ENCODE measurements at places on chromosomes 6 and 20.

DNA sequence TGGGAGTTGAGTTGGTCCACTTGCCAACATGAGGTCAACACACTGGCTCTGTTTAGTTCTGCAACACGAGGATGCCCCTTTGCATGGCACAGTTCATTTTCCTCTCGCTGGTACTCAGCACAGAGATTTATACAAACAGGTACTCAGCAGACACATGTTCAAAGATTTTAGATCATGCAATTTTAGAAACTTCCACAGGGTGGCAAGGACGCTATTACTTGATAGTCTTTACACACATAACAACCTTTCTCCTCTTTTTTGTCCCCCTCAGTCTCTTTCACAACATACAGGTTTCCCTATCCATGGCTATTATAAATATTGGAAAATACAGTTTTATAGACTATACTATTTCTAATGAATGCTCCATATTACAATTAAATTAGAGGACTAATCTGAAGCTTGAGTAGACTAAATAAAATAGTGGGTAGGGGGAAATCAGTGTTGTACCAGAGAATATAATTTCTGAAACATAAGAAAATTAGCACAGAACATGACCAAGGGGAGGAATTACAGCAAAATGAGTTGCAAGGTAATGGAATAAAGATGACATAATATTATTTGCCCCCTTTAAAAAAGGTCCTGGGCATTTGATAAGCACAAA is 331.8 kb upstream of the BTBD3 start:
- DNase-seq, result no peak

- peak; percentile 88 for DNase-seq
Measured at GRCh38 chr6:136791296-136792094, 782 bp downstream of the MAP3K5 start.

GRCh38 chr20:8631271-8631670 is 437.6 kb upstream of the PLCB4 start:
- no peak for DNase-seq

DNA sequence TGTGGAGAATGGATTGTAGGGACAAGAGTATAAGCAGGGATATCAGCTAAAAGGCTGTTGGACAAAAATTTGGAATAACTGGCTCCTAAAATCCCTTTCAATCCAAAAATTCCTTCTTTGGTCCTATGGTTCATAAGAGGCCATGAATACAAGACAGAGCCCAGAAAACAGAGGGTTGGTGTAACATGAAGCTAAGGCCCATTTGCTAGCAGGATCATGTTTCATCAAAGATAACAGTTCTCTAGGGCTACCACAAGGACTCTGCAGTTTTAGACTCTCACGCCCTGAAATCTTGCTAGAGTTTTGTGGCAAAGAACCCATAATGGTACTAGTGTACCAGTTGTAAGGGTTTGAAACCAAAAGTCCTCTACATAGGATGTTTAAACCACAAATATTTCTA is 327.8 kb upstream of the TBX18 start:
- DNase-seq, result no peak

DNA sequence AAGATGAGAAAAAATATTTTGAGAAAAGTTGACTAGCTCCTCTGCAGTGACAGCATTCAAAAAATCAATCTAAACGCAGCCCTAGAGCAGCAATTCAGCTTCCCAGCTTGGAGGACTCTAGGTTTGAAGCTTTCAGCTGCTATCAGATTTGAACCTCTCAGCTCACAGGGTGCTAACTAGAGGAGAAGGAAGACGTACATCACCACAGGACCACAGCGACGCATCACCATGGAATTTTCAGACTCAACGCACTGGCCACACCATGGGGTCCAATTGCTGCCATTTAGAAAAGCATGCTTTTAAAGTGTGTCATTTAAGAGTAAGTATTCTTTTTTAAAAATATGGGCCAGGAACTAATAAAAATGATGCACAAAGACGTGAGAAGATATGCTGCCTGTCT is 45.0 kb upstream of the FUCA2 start:
- DNase-seq, result no peak

GRCh38 chr6:116215414-116215813 is 38.5 kb downstream of the TSPYL4 start:
- DNase-seq, result no peak

DNA sequence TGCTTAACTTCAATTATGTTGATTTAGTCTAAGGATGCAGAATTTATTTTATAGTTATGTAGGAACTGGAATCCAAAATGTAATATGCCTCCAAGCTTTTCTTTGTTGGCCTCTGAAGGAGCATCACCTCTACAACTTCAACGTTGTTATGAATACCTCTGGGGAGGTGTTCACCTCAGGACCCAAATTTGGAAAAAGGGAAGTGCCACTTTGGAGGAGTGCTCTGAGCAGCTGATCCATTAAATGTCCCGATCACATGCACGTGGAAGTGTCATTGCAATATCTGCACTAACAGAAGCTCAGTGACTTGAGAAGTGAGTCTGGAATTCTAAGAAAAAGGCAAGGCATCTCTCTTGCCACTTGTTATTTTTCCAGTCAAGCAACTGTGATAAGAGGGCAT is 22.2 kb upstream of the SLC17A3 start:
- DNase-seq, result no peak

GRCh38 chr6:36793296-36793912 is 45.8 kb downstream of the CPNE5 start:
- no peak for DNase-seq

DNA sequence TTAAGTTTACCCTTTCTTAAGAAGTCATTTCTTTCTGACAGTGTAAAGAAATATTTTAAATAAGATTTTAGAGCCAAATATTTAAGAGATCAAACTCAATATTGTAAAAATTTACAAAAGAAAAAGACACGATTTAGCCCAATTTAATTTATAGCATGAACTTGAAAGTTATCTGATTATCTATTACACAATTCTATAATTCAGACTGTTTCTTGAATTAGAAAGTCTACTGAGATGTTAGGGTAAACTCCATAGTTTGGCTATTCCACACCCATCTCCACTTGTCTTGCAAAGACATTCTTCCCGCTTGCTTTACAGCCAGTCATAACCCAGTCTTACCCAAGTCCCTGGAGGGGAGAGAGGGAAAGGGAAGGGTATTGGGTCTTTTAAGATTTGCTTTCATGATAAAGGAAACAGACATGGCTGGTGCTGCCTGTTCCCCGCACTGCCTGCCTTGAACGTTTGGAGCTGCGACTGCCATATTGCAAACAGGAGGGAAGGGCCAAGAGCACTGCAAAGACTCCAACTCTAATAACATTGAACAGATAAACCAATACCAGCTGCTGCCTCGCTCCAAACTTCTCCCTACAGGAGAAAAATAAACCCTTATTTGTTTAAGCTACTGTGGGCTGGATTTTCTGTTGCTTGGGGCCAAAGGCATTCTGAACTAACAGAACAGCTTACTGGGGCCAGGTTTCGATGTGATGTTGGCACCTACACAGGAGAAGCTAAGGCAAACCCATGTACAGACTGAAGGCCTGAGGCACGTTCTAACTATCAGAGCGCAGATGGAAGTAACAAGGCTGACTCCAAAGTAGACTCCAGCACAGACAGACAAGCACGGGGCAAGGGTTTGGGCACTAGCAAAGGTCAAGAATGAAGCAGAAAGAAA is 552.3 kb upstream of the JARID2 start:
- DNase-seq, result no peak

DNA sequence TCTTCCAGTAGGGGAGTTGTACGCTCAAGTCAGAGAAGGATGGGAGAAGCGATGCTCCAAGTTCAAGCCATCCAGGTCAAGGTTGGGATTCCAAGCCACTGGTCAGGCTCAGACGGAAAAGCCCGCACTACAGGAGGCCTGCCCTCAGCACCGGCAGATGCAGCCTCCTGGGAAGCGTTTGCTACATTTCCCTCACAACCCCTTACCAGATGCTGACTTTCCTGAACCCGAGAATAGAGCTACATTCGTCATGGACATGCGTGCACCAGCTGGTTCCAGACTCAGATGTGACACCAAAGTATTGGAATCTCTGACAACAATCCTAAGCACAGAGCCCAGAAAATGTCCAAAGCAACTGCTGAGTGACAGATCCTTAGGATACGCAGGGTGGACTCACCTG is 174.8 kb downstream of the SASH1 start:
- no peak for DNase-seq

GRCh38 chr6:128346569-128346968 is 173.8 kb downstream of the PTPRK start:
- DNase-seq, result no peak

DNA sequence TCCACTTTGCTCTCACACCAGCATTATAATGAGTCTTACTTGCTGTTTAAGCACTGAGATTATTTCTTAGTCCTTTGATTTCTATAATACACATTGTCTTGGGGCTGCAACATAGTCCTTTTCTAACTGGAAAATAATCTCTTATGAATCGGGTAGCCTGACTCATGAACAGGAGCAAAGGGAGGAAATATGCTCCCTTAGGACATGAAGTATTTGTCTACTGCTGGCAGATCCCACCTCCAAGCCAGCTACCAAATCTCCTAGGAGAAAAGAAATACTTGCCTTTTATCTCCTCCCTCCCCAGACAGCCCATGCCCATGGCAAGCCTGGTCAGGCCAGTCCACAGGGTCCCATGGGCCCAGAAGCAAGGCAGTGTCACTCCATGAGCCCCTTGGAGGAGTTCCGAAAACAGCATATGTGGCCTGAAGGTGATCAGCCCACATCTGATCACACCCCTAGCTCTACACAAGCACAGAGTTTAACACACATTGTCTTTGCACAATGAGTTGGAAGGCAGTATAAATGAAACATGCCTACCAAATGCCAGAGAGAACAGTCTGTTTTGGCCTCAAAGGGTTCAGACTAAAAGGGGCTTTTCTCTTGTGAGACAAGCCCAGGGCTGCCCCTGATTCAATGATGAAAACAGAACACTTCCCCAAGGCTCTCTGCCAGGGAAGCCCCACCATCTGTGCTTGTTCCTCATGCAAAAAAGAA is 37.1 kb upstream of the SLC4A11 start:
- DNase-seq, result no peak

- DNase-seq, result no peak
Measured at GRCh38 chr20:49823152-49823847, 10.7 kb downstream of the SLC9A8 start.

DNA sequence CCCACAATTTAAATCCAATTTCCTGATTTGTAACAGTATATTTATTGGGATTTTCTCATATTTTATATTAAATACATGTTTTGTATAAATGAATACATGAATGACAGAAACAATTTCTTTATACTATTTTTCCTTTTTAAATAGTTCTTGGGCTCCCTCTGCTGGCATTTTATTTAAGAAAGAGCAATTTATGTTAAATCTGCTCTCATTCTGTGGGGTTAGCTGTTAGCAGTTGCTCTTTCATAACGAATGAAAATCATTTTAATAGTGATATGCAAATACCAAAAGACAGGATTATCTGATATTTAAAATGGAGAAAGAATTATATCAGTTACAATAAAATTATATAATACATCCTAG is 118.3 kb downstream of the RALGAPA2 start:
- no peak for DNase-seq

- DNase-seq, result no peak
Measured at GRCh38 chr6:44742201-44742600, 354.7 kb downstream of the CDC5L start.

DNA sequence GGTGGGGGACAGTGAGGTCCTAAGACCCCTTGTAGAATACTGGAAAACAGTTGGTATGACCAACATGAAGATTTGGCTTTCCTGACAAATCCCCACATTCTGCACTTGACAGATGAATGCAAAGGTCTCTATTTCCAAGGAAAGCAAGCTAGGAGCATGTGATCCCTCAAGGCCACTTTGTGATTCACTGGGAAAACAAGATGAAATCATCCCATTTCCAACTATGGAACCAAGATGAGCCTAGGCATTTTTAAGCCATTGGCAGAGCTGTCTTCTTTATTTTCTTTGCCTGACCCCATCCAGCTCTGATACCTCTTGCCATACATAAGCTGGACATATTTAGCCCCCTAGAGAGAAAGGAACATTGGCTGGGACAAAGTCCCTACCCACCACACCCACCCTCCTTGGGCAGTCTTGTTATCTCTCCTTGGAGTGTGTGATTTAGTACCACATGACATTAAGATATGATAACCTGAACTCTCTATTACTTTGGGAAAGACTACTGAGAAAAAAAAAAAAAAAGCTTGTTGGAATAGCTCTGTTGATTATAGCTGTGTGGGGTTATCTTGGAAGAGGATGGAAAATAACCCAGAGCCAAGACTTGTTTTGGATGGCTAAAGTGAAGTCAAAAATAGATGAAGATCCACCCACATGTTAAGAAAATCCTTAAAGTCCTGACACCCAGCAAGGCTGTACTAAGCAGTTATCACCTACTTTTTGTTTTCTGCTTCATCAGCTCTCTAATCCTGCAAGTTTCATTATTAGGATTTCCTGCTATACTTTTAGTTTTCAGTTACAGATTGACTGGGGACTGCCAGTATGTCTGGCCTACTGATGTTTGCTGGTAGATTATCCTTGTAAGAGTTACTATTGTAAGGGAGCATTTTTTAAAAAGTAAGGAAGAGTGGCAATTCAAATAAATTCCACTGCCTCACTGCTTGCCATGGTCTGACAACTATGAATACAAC is 90.1 kb upstream of the PREP start:
- DNase-seq, result no peak

DNA sequence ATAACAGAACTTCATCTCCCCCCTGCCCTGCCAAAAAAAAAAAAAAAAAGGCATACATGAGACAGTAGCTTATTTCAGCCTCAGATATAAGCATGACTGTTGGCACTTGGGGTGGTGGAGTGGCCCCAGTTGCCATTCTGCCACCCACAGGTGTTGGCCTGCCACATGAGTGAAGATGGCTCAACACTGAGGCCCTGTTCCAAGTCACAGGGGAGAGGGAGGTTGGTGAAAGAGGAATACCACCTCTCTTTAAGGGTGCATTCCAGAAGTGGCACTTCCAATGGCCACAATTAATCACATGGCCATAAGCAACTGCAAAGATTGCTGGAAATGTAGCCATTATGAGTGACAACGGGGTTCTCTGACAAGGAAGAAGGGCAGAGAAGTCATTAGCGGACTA is 61.9 kb upstream of the JARID2 start:
- DNase-seq, result no peak

GRCh38 chr6:110183292-110183885 is 3.2 kb downstream of the CDC40 start:
- DNase-seq, result no peak

GRCh38 chr20:45976086-45976485 is 4.1 kb upstream of the ZNF335 start:
- DNase-seq, result no peak

DNA sequence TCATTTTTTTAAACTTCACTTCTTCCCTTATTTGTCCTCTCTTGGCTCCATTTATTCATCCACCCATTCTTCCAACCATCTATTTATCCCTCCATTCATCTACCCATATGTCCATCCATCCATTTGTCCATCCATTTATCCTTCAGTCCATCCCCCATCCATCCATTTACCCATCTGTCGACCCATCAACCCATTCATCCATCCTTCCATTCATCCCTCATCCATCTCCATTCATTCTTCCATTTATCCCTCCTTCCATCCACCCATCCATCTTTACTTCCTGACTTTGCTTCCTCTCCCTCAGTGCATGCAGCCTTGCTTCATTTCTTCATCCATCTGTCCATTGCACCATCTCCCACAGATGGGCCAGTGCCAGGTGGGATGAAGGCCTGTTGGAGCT is 1.8 kb downstream of the CST11 start:
- DNase-seq, result no peak

Data from coronary artery (tissue), 2 donors.